ENCODE measurements at places on chromosomes 7 and 10.
A peak's percentile ranks its signal among the peaks of the same experiment; 100 is the strongest.

GRCh38 chr7:80392229-80393169 is 119.4 kb downstream of the GNAT3 start:
- no peak overlapping the region for H3K4me3 ChIP-seq
- H3K27me3 ChIP-seq: no peaks in the 10 kb centered on the region
- H3K4me1 ChIP-seq: no peaks in the 10 kb centered on the region
- no peak overlapping the region for H3K27ac ChIP-seq
- H3K36me3 ChIP-seq: no peaks in the 10 kb centered on the region
- DNase-seq: no peak

DNA sequence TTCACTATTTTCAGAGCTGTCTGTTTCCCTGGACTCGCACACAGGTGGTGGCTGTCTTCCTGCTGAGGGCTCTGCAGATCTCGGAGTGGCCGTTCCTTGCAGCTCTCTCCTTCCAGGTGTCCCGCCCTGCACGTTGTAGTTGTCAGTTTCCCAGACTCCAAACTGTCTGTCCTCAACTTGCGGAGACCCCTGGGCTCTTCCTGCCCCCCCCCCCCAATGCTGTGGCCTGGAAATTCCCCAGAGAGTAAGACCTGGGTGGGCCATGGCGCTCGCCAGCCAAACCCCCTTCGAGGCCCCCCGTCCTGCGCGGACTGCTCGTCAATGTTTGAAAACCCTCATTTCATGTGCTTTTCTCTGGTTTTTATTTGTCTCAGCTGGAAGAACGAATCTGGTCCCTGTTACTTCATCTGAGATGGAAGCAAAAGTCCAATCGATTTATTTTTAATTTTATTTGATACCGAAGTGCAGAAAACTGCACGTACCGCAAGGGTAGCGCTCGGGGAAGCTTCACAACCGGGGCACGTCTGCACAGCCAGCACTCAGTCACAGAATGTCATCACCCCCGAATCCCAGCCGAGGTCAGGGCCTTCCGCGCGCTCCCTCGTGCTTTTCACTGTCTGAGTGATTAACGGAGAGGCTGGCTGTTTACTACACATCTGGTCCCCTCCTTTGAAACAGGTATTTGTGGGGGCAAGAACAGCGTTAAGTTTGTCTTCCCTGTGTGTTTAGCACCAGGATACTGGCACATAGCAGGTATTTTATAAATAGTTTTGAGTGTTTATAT is 46.4 kb upstream of the NKX6-2 start:
- H3K36me3 ChIP-seq: no peaks in the 10 kb centered on the region
- H3K4me3 ChIP-seq: no peak overlapping the region
- no peak overlapping the region for H3K27ac ChIP-seq
- no peak for DNase-seq
- H3K27me3 ChIP-seq: peaks cover 19% of the 10 kb centered on the region

- H3K27me3 ChIP-seq: peaks cover 49% of the 10 kb centered on the region
- no peaks in the 10 kb centered on the region for H3K4me1 ChIP-seq
- DNase-seq: no peak
- H3K4me3 ChIP-seq: no peak overlapping the region
- no peaks in the 10 kb centered on the region for H3K36me3 ChIP-seq
- no peak overlapping the region for H3K27ac ChIP-seq
Measured at GRCh38 chr7:116614499-116615262, 57.3 kb upstream of the MET start.

DNA sequence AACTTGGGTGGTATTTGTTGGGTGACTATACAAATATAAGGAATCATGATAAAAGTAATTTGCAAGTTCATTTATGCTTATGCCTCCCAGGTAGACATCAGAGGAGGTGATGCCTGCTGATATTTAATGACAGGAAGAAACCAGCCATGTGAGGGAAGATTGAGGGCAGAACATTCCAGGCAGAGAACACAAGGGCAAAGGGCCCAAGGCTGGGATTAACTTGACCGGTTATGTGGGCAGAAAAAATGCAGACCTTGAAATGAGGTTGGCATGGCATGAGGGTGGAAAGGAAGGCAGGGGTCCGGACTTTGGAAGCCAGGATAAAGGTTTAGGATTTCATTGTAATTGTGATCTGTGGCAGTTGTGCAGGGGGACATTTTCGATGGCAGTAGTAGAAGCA is 68.0 kb upstream of the MTPN start:
- H3K36me3 ChIP-seq: peaks cover 8% of the 10 kb centered on the region
- no peaks in the 10 kb centered on the region for H3K27me3 ChIP-seq
- no peak overlapping the region for H3K27ac ChIP-seq

GRCh38 chr10:133180192-133180964 is 20.4 kb downstream of the KNDC1 start:
- peak overlapping the region; percentile 78 for H3K27ac ChIP-seq
- H3K36me3 ChIP-seq: no peaks in the 10 kb centered on the region
- peaks cover 5% of the 10 kb centered on the region for H3K27me3 ChIP-seq
- no peak overlapping the region for H3K4me3 ChIP-seq

- no peak overlapping the region for H3K27ac ChIP-seq
- H3K4me1 ChIP-seq: peaks cover 2% of the 10 kb centered on the region
- no peaks in the 10 kb centered on the region for H3K36me3 ChIP-seq
- no peak for DNase-seq
- H3K4me3 ChIP-seq: no peak overlapping the region
Measured at GRCh38 chr10:29324220-29324841, 35.5 kb downstream of the LYZL1 start.

DNA sequence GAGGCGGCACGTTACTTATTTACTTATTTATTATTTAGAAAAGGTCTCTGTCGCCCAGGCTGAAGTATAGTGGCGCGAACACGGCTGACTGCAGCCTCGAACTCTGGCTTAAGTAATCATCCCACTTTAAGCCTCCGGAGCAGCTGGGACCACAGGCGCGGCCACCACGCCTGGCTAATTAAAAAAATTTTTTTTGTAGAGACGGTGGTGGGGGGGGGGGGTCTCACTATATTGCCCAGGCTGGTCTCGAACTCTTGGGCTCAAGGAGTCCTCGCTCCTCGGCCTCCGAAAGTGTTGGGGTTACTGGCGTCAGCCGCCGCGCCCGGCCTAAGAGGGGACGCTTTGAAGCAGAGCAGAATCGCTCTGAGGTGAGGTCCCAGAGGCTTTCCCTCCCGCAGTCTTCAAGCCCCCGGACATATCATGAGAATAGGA is 675 bp upstream of the FRAT2 start:
- H3K27me3 ChIP-seq: peaks cover 9% of the 10 kb centered on the region
- DNase-seq: no peak
- H3K4me1 ChIP-seq: peaks cover 26% of the 10 kb centered on the region
- H3K27ac ChIP-seq: peak overlapping the region; percentile 16
- H3K36me3 ChIP-seq: peaks cover 2% of the 10 kb centered on the region

GRCh38 chr7:108997480-108997879 is 427.8 kb downstream of the DNAJB9 start:
- H3K4me1 ChIP-seq: no peaks in the 10 kb centered on the region
- no peak overlapping the region for H3K4me3 ChIP-seq
- no peaks in the 10 kb centered on the region for H3K36me3 ChIP-seq
- no peak for DNase-seq
